Effector memory CD4-positive, alpha-beta T cell (primary cell): ENCODE measurements at places on chromosomes 13 and 19.

DNA sequence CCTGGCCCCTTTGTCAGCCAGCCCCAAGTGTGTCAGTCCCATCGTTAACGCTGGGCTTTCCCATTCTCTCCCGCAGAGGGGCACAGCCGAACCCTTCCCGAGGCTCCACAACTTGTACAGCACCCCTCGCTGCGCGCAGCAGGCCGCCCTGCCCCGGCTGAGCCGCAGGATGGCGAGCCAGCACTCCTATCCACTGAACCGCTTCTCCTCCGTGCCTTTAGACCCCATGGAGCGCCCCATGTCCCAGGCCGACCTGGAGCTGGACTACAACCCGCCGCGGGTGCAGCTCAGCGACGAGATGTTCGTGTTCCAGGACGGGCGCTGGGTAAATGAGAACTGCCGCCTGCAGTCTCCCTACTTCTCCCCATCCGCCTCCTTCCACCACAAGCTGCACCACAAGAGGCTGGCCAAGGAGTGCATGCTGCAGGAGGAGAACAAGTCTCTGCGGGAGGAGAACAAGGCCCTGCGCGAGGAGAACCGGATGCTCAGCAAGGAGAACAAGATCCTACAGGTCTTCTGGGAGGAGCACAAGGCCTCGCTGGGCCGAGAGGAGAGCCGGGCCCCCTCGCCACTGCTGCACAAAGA lies 11.1 kb downstream of the CBY2 start:
- H3K27ac ChIP-seq, result no peak overlapping the region
- no peak for DNase-seq
- H3K4me1 ChIP-seq, result no peaks in the 10 kb centered on the region
- no peak overlapping the region for H3K4me3 ChIP-seq
- no peaks in the 10 kb centered on the region for H3K27me3 ChIP-seq

DNA sequence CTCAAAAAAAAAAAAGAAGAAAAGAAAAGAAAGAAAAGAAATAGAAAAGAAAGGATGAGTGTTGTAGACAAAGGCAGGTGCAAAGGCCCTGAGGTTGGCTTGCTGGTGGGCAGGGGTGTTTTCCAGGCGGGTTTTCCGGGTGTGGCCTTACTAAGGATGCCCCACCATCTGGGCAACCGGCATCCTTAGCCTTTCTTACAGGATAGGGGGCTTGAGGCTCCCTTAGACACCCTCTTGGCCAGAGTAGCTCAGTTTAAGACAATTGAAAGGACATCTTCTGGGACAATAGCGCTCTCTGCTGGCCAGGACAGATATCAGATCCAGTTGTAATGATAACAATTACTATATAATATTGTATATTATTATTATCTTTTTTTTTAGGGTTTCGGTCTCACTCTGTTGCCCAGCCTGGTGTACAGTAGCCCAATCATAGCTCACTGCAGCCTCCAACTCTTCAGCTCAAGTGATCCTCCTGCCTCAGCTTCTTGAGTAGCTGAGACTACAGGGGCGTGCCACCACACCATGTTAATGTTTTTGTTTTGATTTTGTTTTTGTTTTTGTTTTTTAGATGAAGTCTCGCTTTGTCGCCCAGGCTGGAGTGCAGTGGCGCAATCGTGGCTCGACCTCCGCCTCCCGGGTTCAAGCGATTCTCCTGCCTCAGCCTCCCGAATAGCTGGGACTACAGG lies 1.4 kb upstream of the QTRT1 start:
- H3K4me1 ChIP-seq, result peaks cover 18% of the 10 kb centered on the region
- H3K27ac ChIP-seq, result no peak overlapping the region
- H3K27me3 ChIP-seq, result peaks cover 3% of the 10 kb centered on the region
- peak; percentile 25 for DNase-seq
- no peaks in the 10 kb centered on the region for H3K36me3 ChIP-seq

- H3K4me1 ChIP-seq, result no peaks in the 10 kb centered on the region
- no peak overlapping the region for H3K4me3 ChIP-seq
- H3K36me3 ChIP-seq, result no peaks in the 10 kb centered on the region
- H3K27ac ChIP-seq, result no peak overlapping the region
Measured at GRCh38 chr13:28584873-28585381, 74.0 kb upstream of the POMP start.

DNA sequence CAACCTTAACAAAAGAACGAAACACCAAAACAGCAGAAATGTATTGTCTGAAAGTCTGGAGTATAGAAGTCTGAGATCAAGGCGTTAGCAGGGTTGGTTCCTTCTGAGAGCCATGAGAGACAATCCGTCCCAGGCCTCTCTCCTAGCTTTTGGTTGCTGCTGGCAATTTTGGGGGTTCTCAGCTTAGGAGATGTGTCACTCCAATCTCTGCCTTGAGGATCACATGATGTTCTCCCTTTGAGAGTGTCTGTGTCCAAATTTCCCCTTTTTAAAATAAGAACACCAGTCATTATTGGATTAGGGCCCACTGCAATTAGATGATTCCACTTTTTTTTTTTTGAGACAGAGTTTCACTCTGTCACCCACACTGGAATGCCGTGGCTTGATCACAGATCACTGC lies 10.1 kb downstream of the KCNN1 start:
- H3K4me3 ChIP-seq, result no peak overlapping the region
- no peaks in the 10 kb centered on the region for H3K27me3 ChIP-seq
- no peak for DNase-seq
- H3K4me1 ChIP-seq, result no peaks in the 10 kb centered on the region
- no peak overlapping the region for H3K27ac ChIP-seq

- no peak overlapping the region for H3K27ac ChIP-seq
- H3K4me1 ChIP-seq, result no peaks in the 10 kb centered on the region
- H3K36me3 ChIP-seq, result no peaks in the 10 kb centered on the region
Measured at GRCh38 chr19:42989851-42990250, 36.4 kb downstream of the PSG11 start.

DNA sequence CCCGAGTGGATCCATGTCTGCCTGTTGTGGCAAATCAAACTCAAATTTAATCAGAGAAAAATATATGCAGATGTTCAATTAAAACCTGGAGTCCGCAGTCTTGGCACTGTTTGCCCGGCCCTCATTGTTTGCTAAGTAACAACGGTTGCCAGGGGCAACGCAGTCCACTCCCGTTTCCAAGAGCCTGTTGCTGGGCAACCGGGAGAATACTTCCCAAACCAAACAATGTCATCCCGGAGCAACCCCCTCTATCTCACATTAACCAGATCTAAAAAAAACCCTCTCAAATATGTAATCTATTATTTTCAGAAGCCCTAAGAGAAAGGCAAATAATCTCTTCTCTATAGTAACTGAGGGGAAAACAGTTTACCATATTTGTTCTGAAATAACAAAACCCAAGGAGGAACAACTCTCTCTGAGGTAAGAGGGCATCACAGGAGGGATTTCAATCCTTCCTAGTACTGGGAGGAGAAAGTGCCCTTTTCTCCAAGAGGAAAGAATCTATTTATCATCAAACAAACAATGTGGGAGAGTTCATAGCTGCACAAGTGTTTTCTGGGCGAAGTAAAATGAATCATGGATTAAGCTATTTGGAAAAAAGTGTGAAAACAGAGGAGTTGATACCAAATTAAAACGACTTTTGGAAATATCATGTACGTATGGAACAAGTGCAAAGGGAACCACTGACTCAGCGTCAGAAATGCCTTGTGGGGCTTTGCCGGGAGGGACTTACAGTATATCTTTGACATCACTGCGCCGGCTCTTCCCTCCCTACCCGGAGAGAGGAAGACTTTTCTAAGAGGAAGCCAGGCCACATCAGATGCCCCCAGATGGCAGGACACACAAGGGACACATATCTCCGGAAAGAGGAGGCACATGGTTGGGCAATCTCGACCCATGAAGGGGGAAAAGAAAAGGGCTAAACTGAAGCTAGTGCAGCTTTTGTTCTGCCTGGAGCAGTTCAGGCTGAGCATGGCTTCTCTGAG lies 43.3 kb downstream of the RFX2 start:
- H3K36me3 ChIP-seq, result no peaks in the 10 kb centered on the region
- no peaks in the 10 kb centered on the region for H3K27me3 ChIP-seq
- DNase-seq, result peak; percentile 56
- no peak overlapping the region for H3K4me3 ChIP-seq
- peaks cover 24% of the 10 kb centered on the region for H3K4me1 ChIP-seq

- no peak overlapping the region for H3K27ac ChIP-seq
- H3K4me1 ChIP-seq, result no peaks in the 10 kb centered on the region
Measured at GRCh38 chr13:107376341-107377125, 808.6 kb upstream of the ARGLU1 start.

DNA sequence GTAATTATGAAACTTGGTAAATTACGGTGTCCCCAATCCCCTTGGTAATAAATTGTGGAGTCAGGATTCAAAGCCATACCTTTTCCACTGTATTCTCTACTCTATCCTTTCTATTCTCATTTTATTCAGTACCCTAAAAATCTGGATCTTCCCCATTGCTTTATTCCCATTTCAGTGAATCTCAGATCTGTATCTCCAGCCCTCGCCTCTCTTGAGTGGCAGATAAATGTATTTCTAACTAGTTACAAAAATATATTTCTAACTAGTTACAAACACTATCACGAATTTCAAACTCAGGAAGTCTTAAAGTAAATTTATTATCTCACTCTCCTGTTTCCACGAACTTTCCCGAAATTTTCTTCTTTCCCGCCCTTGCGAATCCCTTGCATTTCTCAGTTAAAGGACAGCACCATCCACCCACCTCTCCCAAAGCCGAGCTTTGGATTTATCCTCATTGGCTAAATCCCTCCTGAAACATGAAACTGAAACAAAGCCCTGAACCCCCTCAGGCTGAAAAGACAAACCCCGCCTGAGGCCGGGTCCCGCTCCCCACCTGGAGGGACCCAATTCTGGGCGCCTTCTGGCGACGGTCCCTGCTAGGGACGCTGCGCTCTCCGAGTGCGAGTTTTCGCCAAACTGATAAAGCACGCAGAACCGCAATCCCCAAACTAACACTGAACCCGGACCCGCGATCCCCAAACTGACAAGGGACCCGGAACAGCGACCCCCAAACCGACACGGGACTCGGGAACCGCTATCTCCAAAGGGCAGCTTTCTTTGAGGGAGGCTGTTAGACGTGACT lies 164.3 kb upstream of the PABPC3 start:
- no peaks in the 10 kb centered on the region for H3K4me1 ChIP-seq
- DNase-seq, result no peak
- H3K27ac ChIP-seq, result no peak overlapping the region
- H3K36me3 ChIP-seq, result no peaks in the 10 kb centered on the region
- H3K27me3 ChIP-seq, result peaks cover 4% of the 10 kb centered on the region

DNA sequence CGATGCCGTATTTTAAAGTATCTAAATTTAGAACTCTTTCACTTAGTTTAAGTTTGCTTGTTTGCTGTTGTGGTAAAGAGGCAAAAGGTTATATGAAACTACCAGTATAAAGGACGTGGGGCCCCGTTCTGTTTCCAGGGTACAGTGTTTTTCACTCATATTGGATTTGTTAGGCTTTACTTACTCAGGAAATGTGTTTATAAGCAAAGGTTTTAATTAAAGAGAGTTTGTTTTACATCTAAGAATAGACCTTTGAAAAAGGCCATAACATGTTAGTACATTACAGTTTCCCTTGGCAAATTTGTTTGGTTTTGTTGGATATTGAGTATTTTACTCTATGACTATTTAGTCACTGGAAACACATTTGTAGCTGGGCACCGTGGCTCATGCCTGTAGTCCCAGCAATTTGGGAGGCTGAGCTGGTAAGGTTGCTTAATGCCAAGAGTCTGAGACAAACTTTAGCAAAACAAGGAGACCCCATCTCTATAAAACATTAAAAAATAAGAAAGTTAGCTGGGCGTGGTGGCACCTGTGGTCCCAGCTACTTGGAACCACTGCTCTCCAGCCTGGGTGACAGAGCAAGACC lies 7.1 kb downstream of the DGKH start:
- no peak overlapping the region for H3K4me3 ChIP-seq
- DNase-seq, result no peak
- no peaks in the 10 kb centered on the region for H3K36me3 ChIP-seq
- no peaks in the 10 kb centered on the region for H3K4me1 ChIP-seq
- H3K27ac ChIP-seq, result no peak overlapping the region

- no peak for DNase-seq
- no peak overlapping the region for H3K4me3 ChIP-seq
- H3K36me3 ChIP-seq, result no peaks in the 10 kb centered on the region
Measured at GRCh38 chr19:9945319-9945966, 9.1 kb upstream of the OLFM2 start.

DNA sequence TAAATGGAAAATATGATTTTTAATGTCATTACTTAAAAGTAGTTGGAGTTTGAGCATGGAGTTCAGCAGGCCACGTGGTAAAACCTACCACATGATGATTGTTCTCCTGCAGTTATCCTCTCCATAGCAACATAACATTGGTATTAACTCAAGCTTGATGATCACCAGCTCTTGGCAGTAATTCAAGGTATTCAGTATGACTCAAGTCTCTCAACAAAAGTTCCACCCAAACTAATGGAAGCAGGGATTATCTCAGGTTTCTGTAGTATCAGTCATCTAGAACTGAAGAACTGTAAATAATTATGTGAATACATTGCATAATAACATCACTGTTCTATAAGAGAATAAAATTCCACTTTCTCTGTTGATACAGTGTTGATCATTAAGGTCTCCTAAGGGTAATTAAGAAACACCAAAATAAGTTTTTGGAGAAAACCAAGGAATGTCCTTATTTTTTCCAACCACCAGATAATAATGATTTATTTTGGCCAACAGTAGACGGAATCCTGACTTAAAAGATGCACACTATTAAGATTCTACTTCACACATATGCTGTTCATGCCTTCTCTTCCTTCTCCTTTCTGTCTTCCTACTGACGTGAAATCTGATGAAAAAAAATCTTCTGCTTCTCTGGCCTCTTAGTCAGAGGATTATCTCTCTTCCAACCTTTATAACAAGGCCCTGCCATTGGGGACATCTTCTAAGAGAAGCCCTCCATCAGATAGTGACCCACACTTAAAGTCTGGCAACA lies 1092.3 kb downstream of the EFNB2 start:
- no peak overlapping the region for H3K27ac ChIP-seq
- no peaks in the 10 kb centered on the region for H3K27me3 ChIP-seq
- no peaks in the 10 kb centered on the region for H3K4me1 ChIP-seq
- no peak overlapping the region for H3K4me3 ChIP-seq
- no peak for DNase-seq

DNA sequence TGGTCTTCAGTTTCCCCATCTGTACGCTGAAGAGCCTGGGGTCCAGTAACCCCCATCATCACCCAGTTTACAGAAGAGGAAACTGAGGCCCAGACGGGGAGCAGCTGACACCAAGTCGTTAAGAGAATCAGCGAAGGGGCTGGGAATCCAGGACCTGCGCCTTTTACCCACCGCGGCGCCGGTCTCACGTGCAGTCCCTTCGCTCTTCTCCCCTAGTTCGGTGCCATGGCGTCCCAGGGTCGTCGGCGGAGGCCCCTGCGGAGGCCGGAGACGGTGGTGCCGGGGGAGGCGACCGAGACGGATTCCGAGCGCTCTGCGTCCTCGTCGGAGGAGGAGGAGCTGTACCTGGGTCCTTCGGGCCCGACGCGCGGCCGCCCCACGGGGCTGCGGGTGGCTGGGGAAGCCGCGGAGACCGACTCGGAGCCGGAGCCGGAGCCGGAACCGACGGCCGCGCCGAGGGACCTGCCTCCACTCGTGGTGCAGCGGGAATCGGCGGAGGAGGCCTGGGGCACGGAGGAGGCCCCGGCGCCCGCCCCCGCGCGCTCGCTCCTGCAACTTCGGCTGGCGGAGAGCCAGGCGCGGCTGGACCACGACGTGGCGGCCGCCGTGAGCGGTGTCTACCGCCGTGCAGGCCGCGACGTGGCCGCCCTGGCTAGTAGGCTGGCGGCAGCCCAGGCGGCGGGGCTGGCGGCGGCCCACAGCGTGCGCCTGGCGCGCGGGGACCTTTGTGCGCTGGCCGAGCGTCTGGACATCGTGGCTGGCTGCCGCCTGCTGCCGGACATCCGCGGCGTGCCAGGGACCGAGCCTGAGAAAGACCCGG lies 698 bp downstream of the BLOC1S3 start:
- peak overlapping the region; percentile 86 for H3K27ac ChIP-seq
- no peaks in the 10 kb centered on the region for H3K27me3 ChIP-seq
- peak; percentile 23 for DNase-seq
- peaks cover 9% of the 10 kb centered on the region for H3K36me3 ChIP-seq
- peaks cover 19% of the 10 kb centered on the region for H3K4me1 ChIP-seq
